Left lung (tissue), 14 donors: ENCODE measurements at places on chromosomes 12 and 14. TPM values are rescaled to one million over a fixed set of nuclear protein-coding genes. Genes with fewer than 3 reads are reported as not detected.

The OTUB2 gene
- total RNA-seq: 1.5 TPM

DNA sequence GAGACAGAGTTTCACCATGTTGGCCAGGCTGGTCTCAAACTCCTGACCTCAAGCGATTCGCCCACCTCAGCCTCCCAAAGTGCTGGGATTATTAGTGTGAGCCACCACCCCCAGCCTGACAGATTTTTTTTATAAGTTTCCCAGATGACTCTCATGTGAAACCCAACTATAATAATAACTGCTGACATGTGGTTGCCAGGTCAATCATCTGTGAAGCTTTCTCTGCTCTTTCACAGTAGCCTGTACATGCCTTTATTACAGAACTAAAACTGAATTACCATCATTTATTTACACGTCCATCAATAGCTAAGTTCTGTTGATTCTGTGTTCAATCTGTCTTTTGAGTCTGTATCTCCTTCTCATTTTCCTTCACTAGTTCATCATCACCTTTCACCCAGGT is 218.5 kb downstream of the RPS29 start:
- DNase-seq: no peak
- no peak overlapping the region for H3K27ac ChIP-seq
- no peaks in the 10 kb centered on the region for H3K36me3 ChIP-seq

GRCh38 chr14:94227029-94227428 is 52.9 kb downstream of the PPP4R4 start:
- no peaks in the 10 kb centered on the region for H3K4me1 ChIP-seq
- H3K27me3 ChIP-seq: no peaks in the 10 kb centered on the region
- H3K36me3 ChIP-seq: no peaks in the 10 kb centered on the region
- H3K27ac ChIP-seq: no peak overlapping the region

DNA sequence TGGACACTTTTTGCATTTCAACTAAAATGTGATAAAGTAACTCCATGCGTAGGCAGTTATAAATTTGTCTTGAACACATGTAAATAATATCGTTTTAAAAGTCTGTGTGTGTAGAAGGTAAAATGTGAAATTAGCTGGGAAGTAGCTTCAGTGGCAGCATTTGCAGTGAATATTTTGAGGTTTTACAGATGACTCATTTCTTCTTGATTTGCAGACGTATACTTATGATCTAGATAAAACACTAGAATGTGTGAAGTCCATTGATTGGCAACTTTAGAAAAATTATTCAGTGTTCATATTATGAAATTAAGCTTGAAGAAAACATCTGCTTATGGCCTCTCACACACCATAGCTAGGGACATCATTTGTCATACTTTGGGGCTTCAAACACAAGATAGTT is 788.6 kb upstream of the NOVA1 start:
- no peak overlapping the region for H3K4me3 ChIP-seq
- H3K36me3 ChIP-seq: no peaks in the 10 kb centered on the region
- H3K4me1 ChIP-seq: no peaks in the 10 kb centered on the region
- no peaks in the 10 kb centered on the region for H3K27me3 ChIP-seq
- H3K27ac ChIP-seq: no peak overlapping the region

DNA sequence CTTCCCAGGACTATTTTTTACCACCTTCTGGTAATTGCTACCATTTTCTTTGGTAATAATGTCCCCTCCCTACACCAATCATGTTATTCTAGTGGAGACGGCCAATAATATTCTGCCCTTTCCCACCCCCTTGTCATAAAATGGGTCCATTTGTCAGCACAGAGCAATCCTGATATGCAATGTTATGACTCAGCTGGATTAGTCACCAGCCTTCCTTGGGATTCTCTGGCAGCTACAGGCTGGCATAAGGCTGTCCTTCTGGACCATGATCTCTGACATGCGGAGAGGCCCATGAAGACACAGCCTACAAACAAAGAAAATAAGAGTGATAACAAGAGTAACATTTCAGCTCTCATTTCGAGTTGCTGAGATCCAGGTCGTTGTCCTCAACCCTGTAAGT is 222.0 kb upstream of the CPNE8 start:
- no peaks in the 10 kb centered on the region for H3K36me3 ChIP-seq
- H3K4me3 ChIP-seq: no peak overlapping the region
- no peaks in the 10 kb centered on the region for H3K4me1 ChIP-seq
- no peak overlapping the region for H3K27ac ChIP-seq
- no peak for DNase-seq

GRCh38 chr14:47365233-47365632 is 310.2 kb downstream of the MDGA2 start:
- no peaks in the 10 kb centered on the region for H3K4me1 ChIP-seq
- H3K27me3 ChIP-seq: no peaks in the 10 kb centered on the region
- DNase-seq: no peak
